AG08396 (cell line): ENCODE measurements at places on chromosomes 16 and 17.

GRCh38 chr17:28950017-28950751 lies 1.1 kb downstream of the PHF12 start:
- DNase-seq: no peak

DNA sequence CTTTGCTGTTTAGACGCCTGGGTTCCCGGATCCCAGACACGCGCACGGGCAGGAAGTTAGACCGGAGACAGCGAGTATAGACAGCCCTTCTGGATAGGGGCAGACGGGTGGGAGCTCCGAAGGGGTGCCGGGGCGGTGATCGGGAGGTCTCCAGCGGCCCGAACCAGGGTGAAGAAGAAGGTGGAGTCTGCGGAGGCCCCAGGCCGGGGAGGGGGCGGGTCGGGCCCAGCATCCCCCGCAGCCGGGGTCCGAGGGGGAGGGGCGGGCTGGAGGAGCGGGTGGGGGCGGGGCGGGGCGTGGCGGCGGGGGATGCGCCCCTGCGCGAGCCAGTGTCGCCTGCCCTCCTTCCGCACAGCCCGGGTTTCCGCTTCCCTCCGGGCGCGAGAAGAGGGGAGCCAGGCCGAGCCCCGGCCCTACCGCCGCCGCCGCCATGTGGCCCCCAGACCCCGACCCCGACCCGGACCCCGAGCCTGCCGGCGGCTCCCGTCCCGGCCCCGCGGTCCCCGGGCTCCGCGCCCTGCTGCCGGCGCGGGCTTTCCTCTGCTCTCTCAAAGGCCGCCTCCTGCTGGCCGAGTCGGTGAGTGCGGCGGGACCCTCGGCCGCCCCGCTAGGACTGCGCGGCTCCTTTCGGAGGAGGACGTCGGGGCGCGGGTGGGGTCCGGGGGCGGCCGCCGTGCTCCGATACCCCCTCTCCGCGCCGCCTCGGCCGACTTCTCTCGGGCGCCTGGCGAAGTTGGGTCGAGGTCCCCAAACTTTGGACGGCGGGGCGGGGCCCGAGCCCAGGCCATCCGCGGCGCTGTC lies at the start of gene CMTM3:
Gene CMTM3 (plus strand): TSS at position 329 of the 801 bp plus-strand sequence. CDS start 102 bp downstream, at position 431.
- DNase-seq: peak; percentile 89

DNA sequence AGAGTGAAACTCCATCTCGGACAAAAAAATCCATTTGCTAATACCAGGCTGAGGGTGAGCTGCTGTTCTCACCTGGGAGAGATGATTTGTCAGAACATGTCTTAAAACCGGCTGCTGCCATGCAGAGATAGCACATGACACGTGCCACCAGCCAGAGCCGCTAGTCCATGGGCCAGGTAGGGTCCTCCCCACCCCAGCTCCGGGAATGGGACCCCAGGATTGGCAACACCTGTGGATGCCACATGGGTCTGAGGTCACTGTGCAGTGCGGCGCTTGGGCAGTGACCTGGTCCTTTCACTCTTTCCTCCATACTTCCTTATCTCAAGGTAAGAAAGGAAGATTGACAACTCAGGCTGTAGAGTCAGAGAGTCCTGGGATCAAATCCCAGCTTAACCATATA lies 393.3 kb upstream of the TNRC6C start:
- DNase-seq: no peak

- DNase-seq: peak; percentile 15
These were observed 33.3 kb downstream of the HELZ start for GRCh38 chr17:67211742-67212141.

DNA sequence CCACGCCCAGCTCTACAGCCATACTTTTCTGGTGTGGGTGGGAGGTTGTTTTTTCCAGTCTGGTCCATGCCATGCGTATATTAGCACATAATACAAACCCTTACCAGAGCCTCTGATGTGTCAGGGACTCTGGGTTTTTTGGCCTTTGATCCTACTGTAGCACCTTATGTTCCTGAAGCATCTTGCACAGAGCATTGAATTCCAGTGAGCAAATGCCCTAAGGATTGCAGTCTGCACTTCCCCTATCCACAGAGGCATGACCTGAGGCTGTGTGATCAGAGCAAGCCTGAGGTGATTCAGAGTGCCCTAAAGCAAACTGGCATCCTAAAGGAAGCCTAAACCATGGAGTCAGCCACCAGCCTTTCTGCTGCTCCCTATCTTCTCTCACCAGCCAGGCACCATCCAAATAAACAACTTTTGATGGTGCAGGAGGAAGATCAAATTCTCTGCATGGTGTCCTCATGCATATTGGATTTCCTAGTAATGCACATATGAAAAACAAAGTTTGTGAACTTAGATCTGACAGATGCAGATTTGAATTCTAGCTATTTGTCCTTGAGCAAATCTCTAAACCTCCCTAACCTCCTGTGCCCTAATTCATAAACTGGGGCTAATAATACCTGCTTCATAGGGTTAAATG lies 41.2 kb upstream of the HAS3 start:
- no peak for DNase-seq

- DNase-seq: peak; percentile 86
These were observed 45.1 kb downstream of the MYH11 start for GRCh38 chr16:15811481-15812400.

GRCh38 chr17:77601054-77601979 lies 357.2 kb upstream of the TNRC6C start:
- DNase-seq: no peak

GRCh38 chr17:58303971-58304749 lies 23.4 kb upstream of the MPO start:
- DNase-seq: peak; percentile 86

- DNase-seq: no peak
These were observed 9.1 kb downstream of the TNFRSF13B start for GRCh38 chr17:16962804-16963203.

DNA sequence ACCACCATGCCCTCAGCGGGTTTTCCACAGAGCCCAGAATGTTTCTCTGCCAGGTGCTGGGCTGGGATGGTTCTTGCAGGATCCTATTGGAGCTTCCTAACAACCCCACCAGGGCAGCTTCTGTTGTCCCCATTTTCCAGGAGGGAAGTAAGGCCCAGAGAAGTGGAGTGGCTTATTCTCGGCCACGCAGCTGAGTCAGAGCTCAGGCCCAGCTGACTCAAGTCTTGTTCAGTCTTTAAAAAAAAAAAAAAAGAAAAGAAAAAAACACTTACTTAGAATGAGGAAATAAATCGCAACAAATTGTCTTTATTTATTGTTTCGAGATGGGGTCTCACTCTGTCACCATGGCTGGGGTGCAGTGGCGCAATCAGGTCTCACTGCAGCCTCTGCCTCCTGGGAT lies 413.0 kb downstream of the CPPED1 start:
- peak; percentile 61 for DNase-seq

- DNase-seq: peak; percentile 77
These were observed 47.5 kb downstream of the WNT3 start for GRCh38 chr17:46770818-46771560.

- no peak for DNase-seq
These were observed 41.0 kb upstream of the MSI2 start for GRCh38 chr17:57215317-57215716.

DNA sequence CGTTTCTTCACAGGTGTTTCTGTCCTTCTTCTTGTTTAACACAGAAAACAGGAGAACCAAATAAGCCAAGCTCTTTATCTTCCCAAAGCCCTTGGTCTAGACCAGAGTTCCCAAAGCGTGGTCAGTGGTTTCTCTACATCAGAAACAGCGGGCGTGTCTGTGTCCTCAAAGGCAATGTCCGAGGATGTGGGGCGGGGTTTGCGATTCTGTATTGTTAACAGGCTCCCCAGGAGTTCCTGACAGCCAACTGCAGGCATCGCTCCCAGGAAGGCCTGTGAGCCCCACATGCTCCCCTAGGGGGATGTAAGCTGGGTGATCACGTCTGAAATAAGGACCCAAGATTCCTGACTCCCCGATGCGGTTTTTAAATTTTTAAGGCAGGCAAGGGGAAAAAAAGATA lies 28.4 kb upstream of the SLC25A19 start:
- DNase-seq: no peak

DNA sequence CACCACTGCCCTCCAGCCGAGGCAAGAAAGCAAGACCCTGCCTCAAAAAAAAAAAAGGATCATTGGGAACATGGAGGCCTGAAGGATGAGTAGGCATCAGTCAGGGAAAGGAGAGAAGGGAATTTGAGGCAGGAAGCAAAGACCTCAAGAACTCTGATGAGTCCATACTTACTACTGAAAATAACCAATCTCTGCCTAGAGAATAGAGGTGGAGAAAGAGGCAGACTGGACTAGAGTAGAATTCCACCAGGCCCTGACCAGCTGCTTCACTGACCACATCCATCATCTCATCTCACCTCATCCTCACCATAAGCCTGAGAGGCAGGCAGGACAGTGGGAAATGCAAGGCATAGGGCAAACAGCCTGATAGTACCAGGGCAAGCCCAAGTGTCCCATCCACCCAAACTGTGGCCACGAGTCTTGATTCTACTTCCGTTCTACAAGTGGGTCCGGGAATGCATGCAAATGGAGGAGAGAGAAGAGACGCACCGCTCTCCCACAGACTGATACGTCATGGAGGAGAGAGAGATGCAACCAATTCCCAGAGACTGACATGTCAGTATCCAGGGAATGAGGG lies 17.1 kb downstream of the ANKRD11 start:
- no peak for DNase-seq

- no peak for DNase-seq
These were observed 107.8 kb downstream of the YPEL2 start for GRCh38 chr17:59439262-59439661.

- no peak for DNase-seq
These were observed 102.9 kb upstream of the ZFHX3 start for GRCh38 chr16:73150786-73151185.

DNA sequence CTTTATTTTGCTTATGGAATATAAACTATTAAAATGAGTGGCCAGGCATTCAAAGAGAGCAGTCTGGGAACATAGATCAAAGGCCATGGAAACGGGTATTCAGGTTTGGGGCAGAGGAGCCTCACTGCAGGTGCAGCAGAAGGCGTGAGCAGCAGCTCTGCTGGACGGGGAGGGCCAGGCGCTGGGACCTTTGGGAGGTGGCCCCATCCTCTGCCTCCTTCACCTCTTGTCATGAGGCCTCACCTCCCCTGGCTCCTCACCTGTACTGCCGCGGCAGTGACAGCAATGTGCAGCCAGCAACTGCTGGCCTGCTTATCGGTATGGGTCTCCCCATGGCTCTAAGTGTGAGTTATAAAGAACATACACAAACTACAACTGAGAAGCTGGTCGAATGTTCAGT lies 109.4 kb downstream of the CDK5R1 start:
- DNase-seq: no peak

- DNase-seq: no peak
These were observed 254.1 kb downstream of the CA10 start for GRCh38 chr17:51904379-51904778.

DNA sequence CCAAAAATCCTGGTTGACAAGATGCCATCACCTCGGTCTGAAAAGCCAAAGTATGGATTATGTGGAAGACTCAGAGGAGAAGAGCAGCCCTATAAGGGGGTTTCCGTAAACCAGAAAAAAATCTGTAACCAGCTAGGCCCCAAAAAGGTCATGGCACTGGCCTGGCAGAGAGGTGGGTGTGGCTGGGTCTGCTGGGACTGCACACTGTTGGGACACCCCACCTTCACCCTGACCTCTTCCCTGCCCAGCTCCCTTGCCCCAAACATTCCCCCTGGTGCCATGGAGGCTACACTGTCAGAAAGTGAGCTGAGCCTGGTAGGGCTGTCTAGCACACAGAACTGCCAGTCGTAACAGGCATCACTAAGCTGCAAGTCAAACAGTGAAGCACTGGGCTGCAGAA lies 6.5 kb downstream of the SLC47A2 start:
- no peak for DNase-seq

DNA sequence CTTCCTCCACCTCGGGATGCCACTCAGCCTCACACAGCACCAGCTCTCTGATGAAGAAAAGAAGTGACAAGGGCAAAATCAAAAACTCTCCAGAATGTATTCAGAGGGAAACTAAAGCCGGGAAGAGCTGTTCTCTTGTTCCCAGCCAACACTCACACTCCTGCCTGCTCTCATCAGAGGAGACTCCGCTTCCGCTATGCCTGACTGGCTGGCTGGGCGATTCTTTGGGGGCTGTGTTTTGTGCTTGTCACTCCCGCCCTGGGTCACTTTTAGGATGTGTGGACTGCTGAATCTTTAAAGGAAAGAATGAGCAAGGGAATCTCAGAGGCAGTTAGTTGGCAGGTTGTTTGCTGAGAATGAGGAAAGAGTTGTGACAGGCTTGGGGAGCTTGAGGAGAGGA lies 54.6 kb upstream of the TBX2 start:
- DNase-seq: no peak

GRCh38 chr16:58114827-58115825 lies 14.1 kb downstream of the CFAP20 start:
- DNase-seq: no peak

DNA sequence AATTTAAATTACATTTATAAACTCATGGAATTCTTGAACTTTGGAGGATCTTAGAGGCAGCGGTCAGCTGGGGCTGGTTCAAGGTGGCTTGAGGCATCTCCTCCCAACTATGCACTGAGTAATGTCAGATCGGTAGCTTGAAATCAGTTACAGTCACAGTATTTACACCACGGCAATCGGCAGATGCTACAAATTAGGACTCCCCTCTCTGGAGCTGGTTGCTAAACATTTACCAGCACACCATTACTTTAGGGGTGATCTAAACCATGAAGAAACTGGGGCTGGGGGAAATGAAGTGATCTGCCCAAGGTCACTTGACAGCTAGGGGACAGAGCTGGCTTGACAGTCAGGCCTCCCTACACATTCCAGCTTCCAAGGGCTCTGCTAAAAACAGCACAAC lies 137.6 kb downstream of the IRX3 start:
- DNase-seq: no peak

- peak; percentile 41 for DNase-seq
These were observed 30.6 kb downstream of the TMEM92 start for GRCh38 chr17:50304781-50305404.

- DNase-seq: peak; percentile 2
These were observed 9.5 kb downstream of the CD300LB start for GRCh38 chr17:74521701-74522201.

DNA sequence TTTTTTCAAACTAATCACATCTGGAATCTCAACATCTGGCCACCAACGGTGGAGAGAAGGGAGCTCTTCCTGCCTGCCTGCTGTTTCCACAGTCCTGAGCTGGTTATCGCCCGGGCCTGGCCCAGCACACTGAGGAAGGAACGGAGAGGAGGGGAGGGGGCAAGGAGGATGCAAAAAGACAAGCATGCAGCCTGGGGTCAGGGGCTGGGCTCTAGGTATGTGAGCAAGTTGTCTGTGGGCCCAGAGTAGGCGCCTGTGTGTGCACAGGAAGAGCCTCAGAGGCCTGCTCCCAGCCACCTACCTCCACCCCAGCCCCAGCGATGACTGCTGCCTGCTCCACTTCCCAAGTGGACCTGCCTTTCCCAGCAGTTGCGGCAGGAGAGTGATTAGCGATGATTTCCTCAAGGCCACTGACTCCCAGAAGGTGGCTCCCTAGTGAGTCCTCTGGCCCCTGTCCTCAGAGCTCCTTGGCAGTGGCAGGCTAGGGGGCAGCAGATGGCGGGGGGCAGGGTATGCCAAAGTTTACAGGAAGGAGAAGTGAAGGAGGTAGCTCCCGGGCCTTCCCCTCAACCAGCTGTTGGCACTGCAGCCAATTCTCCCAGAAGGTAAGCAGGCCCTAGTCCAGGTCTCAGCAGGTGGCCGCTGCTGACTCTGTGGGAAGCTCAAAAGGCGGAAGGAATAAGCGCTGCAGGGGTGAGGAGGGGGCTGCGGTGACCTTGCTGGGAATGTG lies 27.0 kb upstream of the RASD1 start:
- no peak for DNase-seq
